ENCODE measurements at places on chromosomes 5 and 9.

DNA sequence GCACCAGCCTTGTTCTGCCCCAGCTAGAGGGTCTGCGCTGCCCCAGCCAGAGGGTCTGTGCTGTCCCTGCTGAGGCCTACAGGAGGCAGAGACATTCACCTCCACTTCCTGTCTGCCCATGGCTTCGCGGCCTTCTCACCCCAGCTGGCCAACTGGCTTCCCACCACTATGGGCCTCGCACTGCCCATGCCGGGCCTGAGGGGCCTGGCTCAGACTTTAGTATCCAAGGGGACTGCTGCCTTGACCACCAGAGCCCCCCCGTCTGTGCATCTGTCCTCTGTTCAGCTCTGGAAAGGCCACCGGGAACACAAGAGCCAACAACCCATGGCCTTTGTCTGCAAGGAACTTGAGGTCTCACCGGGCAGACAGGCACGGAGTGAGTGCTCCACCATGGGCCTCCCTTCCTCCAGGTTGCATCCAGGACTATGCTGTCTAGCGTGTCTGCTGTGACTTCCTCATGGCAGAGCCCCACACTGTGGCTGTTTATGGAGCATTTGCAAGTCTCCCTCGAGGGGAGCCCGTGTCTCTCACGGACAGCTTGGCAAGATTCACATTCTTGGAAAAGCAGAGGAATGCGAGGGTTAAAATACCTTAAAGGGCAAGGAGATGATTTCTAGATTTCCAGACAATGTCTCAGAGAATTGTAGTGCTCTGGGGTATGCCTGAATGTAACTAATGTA, 1.7 kb downstream of the DCANP1 start:
- no peak for DNase-seq

DNA sequence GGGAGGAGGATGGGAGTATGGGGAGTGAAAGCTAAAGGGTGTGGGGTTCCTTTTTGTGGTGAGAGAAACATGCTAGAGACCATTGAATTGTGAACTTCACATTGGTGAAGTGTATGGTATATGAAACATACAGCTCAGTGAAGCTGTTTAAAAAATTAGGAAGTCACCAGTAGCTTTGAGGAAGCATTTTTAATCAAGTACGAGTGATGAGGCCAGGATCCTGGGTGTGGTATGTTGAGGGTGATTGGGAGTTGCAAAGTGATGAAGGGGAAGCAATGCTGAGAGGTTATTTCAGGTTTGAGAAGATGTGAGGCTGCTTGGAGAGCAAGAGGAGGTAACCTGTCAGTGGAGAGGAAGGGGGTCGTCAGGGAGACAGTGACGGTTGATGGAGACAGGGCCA, 22.7 kb upstream of the CLK4 start:
- no peak for DNase-seq

DNA sequence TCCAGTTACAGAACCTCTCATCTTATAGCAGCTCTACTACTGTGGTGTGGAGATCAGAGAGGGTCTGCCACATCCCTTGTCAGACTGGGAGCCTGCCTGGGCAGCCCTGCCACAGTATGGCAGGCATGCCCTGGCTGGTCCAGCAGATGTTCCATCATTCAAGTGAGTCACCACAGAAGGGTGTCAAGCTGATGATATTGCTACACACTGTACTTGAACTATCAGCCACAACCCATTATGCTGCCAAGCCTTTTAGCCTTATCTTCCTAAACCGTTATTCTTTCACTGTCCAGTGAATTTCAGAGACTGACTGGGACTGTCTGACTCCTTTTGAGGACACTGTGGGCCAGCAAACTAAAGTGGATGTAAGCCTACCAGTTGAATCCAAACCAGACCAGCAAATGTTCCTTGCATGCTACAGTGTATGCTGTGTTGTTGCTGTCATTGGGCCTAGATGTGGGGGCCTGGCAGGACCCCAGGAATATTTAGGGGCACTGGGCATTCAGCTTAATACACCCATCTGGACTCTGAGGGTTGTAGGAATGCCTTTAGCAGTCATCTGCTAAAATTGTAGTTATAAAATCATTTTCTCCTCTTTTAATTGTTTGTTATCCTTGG, 202.6 kb downstream of the NR3C1 start:
- no peak for DNase-seq

GRCh38 chr5:179796877-179797608, 3.3 kb downstream of the LTC4S start:
- DNase-seq: no peak

- DNase-seq: no peak
Observed at GRCh38 chr9:130665029-130665430, 636 bp downstream of the PRDM12 start.

DNA sequence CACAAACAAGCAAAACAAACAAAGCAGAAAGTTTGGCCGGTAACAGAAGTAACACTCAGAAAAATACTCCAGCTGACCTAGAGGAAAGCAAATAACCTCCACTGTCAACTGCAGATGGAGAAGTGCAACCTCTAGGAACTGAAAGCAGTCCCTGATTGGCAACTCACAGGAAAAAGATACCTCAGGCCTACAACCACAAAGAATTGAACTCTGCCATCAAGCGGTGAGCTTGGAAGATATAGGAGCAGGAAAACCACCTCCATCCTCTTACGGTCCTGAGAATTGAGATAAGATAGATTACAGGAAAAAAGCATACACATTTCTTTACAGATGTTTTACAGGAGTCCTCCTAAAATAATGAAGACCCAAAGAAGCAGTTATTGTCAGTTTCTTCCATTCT, 184.5 kb downstream of the PDZD2 start:
- no peak for DNase-seq

GRCh38 chr5:179588166-179588565, 35.3 kb downstream of the HNRNPH1 start:
- DNase-seq: no peak

DNA sequence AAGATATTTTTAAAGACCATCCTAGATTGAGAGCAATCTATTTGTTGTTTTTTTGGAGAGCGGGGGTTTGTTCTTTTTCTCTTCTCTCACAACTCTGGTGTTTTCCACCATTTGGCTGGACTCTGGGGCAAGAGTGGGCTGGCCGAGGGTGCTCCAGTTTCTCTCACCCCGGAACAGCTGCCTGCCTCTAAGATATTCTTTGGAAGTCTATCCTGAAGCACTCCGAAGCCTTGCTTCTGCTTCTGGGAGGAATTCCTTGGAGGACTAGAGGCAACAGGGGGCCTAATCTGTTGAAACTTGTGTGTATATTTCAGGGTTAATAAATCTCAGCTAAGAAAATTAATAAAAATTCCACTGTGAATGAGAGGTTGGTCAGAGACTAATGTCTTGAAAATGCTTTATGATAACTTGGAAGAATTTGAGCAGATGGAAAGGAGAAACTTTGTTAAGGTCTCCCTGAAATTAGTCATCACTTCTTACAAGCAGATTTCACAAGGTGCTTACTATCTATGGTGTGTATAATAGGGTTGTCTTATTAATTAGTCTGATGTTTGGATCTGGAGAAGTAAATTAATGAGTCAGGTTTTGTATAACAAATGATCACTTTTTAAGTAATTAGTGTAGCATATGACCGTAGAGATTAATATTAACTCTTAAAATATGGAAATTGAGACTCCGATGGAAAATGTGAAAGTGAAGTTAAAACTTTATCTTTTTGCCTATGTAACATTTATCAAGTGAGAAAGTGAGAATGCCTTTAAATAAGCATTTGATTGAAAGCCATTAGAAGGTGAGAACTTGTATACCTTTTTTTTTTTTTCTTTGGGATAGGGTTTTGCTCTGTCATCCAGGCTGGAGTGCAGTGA, 4.0 kb downstream of the MAN2A1 start:
- no peak for DNase-seq

- no peak for DNase-seq
Observed at GRCh38 chr5:66134407-66134861, 9.7 kb upstream of the SREK1 start.

DNA sequence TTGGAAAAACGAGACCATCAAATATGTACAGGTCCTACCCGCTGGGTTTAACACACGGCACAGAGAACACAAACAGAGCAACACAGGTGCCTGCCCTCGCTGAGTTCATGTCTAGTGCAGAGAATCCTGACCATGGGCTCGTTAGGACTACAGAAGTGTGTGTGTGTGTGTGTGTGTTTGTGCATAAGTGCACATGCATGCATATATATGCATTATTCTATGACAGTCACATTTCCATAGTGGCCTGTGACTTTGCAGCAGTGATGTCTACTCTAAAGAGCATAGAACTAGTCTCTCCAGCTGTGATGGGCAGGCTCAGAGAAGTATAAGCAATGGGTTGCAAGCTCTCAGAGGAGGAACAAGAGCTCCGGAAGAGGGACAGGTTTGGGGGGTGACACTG, 27.7 kb downstream of the ORM2 start:
- no peak for DNase-seq

GRCh38 chr9:34276772-34277171, 52.3 kb downstream of the KIF24 start:
- DNase-seq: no peak

DNA sequence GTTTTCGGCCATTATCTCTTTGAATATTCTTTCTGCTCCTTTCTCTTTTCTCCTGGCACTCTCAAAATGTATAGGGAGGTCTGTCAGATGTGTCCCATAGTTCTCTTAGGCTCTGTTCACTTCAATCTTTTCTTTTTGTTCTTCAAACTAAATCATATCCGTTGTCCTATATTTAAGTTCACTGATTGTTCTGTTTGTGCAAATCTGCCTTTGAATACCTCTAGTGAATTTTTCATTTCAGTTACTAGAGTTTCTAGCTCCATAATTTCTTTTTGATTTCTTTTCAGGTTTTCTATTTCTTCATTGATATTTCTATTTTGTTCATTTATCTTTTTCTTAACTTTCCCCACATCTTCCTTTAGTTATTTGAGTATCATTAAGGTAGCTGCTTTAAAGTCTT, 65.4 kb downstream of the CERT1 start:
- no peak for DNase-seq
